ENCODE measurements at places on chromosomes 4 and X. TPM values are rescaled to one million over a fixed set of nuclear protein-coding genes. Genes with fewer than 3 reads are reported as not detected.

DNA sequence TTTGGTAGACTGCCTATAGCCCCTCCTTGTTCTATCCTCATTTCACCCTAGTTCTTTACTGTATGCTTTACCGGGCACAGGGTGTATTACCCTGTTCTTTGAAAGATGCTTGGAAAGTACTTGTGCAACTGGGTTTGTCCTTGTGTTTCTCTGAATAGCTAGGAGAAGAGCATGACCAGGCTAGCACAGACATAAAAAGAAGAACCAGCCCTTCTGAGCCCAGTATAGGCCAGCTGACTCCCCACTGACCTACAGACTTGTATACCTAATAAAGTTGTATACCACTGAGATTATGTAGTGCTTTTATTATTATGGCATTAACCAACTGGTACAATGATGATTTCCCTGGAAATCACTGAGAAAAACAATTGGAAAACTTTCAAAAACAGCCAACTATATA, 15.0 kb downstream of the CFI start:
- no peaks in the 10 kb centered on the region for H3K36me3 ChIP-seq
- no peaks in the 10 kb centered on the region for H3K27me3 ChIP-seq
- H3K27ac ChIP-seq = no peak overlapping the region
- DNase-seq = no peak
- no peaks in the 10 kb centered on the region for H3K4me1 ChIP-seq

DNA sequence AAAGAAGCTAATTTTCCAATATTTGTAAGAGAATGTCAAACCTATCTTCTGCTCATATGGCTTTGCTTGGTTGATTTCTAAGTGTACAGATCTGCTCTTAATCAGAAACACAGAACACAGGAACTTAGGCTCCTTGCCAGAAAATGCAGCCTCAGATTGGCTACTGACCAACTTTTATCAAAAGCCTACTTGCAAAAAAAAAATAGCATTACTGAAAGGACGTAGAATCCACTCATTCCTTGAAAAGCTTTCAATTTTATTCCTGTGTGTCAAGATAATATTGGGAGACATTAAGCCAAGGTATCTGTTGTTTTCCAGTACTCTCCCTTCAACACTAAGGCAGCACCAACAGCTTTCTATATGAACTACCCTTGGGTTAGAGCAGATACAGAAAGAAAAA, 127.6 kb upstream of the INTU start:
- H3K27ac ChIP-seq = no peak overlapping the region
- H3K4me1 ChIP-seq = no peaks in the 10 kb centered on the region
- no peak for DNase-seq
- no peak overlapping the region for H3K4me3 ChIP-seq

GRCh38 chr4:39348371-39349315, 17.5 kb downstream of the RFC1 start:
- no peaks in the 10 kb centered on the region for H3K27me3 ChIP-seq
- no peak overlapping the region for H3K27ac ChIP-seq
- H3K36me3 ChIP-seq = peaks cover 29% of the 10 kb centered on the region

DNA sequence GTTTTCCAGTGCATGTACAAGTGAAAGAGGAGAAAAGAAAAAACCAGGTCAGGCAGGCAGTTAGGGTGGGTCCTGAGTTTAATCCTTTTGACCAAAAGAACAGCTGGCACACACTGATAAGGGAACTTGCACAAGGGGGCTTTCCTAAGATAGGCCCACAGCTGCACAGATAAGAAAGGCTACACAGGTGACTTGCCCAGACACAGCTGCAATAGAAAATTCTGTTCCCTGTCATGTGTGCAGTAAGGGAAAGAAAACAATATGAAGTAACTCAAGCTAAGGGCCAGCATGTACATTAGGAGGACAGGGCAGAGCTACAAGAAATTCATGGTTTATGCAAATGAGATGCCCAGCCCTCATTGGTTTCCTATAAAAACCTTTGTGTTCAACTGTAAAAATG, 32.9 kb downstream of the LUZP4 start:
- no peaks in the 10 kb centered on the region for H3K36me3 ChIP-seq
- H3K27me3 ChIP-seq = no peaks in the 10 kb centered on the region
- no peak overlapping the region for H3K27ac ChIP-seq

DNA sequence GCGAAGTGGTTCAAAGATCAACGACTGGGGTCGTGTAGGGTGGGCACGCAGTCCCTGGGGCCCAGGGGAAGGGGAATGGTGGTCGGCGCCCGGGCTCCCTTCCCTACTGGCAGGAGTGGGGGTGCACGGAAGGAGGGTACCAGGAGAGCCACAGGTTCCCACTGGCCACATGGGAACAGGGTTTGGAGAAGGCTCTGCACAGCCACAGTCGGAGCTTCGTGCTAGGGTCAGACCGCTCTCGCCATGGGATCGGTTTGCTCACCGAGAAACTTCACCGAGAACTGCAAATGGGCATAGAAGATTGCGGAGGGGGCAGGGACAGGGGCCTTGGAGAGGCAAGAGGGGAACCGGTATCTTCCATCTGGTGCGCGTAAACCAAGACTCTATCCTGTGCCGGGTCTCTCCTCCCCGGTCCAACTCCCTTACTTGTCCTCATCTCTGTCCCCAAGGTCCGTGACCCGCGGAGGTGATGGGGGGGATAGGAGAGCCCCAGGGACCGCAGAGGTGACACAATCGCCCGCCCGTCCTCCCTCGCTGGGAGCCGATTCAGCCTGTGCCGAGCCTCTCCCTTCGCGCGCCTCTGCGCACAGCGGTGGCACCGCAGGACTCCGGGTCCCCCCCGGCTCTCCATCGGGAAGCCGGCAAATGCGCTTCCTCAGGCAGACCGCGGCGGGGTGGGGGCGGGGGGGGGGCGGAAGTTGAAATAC, 1.0 kb downstream of the SCD5 start:
- no peaks in the 10 kb centered on the region for H3K36me3 ChIP-seq
- peaks cover 36% of the 10 kb centered on the region for H3K27me3 ChIP-seq
- peak overlapping the region; percentile 55 for H3K4me3 ChIP-seq
- peaks cover 16% of the 10 kb centered on the region for H3K4me1 ChIP-seq

DNA sequence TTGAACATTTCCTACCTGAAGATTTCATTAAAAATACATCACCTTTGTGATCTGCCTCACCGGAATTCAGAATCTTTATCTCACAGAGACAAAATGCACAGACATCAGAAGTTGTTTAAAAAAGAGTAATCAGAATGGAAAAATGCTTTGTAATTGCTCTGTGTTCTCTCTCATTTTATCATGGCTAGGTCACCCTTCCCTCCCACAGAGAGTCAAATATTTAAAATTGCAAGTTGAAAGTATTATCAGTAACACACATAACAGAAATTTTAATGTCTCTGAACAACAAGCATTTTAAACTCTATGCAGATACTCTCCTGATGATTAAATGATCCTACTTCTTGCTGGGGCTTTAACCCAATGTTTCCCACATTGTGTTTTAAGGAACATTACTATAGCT, 362.0 kb downstream of the CBLL2 start:
- H3K4me1 ChIP-seq = no peaks in the 10 kb centered on the region
- no peaks in the 10 kb centered on the region for H3K27me3 ChIP-seq
- H3K27ac ChIP-seq = no peak overlapping the region
- no peaks in the 10 kb centered on the region for H3K36me3 ChIP-seq
- no peak overlapping the region for H3K4me3 ChIP-seq

SSX4 gene
- total RNA-seq = not detected

SGMS2 gene
- 128 TPM for total RNA-seq

DHX15 gene
- total RNA-seq = 203 TPM
